ENCODE measurements at places on chromosomes 7 and 10. TPM values are rescaled to one million over a fixed set of nuclear protein-coding genes. Genes with fewer than 3 reads are reported as not detected.
A peak's percentile ranks its signal among the peaks of the same experiment; 100 is the strongest.

NEUROG3 gene
- total RNA-seq = not detected

CYP26C1 gene
- total RNA-seq = 1.1 TPM

PILRA gene
- total RNA-seq = 4.9 TPM

TFEC gene
- 0.32 TPM for total RNA-seq

NEBL gene
- total RNA-seq = 29.0 TPM

DLX6 gene
- total RNA-seq = 4.1 TPM

DNA sequence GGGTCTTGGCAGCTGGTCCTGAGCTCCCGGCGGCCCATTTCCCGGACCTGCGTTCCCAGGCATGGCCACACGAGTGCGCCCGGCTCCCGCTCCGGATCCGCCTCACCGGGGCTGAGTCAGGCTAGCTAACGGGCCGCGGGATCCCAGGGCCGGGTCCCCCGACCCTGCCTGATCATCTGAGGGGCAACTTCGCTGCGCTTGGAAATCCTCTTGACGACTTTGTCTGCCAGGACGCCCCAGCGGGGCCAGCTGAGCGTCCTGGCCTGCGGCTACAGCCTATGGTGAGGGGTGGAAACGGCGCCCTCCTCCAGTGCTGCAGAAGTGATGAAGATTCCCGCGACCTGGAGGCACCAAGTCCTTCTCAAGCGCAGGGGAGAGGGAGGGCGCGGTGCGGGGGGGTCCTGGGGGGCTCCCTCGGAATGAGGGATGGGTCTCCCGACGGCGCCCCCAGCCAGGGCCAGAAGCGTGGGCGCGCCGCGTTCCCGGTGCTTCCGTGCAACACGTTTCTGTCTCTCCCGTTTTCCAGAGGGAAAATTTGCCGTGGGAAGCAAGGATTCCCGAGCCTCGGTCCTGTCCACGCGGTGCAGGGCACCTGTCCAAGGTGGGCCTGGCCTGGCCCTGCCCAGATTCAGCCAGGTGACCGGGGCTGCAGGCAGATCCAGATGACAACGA lies 212.4 kb downstream of the CCSER2 start:
- H3K27me3 ChIP-seq = no peaks in the 10 kb centered on the region
- no peaks in the 10 kb centered on the region for H3K36me3 ChIP-seq
- H3K4me1 ChIP-seq = no peaks in the 10 kb centered on the region
- no peak overlapping the region for H3K27ac ChIP-seq

GRCh38 chr10:77864151-77864851 lies 62.3 kb downstream of the DLG5 start:
- peak overlapping the region; percentile 92 for H3K27ac ChIP-seq
- H3K36me3 ChIP-seq = peaks cover 3% of the 10 kb centered on the region
- peaks cover 10% of the 10 kb centered on the region for H3K4me1 ChIP-seq
- no peaks in the 10 kb centered on the region for H3K27me3 ChIP-seq

DNA sequence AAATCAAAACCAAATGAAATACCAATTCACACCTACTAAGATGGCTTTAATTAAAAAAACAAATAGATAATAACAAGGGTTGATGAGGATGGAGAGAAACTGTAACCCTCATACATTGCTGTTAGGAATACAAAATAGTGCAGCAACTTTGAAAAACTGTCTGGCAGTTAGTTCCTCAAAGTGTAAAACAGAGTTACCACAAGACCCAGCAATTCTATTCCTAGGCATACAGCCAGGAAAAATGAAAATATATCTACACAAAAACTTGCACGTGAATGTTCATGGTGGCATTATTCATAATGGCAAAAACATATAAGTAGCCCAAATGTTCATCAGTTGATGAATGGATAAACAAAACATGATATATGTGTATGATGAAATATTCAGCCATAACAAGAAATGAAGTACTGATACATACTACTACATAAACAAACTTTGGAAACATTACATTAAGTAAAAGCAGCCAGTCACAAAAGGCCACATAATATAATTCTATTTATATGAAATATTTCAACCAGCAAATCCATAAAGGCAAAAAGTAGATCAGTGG lies 83.5 kb downstream of the BRAF start:
- H3K4me3 ChIP-seq = no peak overlapping the region
- no peak overlapping the region for H3K27ac ChIP-seq
- no peak for DNase-seq
- H3K27me3 ChIP-seq = no peaks in the 10 kb centered on the region

- H3K4me3 ChIP-seq = no peak overlapping the region
- DNase-seq = no peak
- H3K4me1 ChIP-seq = no peaks in the 10 kb centered on the region
These were observed 143.9 kb downstream of the RAPGEF5 start for GRCh38 chr7:22213081-22213480.

DNA sequence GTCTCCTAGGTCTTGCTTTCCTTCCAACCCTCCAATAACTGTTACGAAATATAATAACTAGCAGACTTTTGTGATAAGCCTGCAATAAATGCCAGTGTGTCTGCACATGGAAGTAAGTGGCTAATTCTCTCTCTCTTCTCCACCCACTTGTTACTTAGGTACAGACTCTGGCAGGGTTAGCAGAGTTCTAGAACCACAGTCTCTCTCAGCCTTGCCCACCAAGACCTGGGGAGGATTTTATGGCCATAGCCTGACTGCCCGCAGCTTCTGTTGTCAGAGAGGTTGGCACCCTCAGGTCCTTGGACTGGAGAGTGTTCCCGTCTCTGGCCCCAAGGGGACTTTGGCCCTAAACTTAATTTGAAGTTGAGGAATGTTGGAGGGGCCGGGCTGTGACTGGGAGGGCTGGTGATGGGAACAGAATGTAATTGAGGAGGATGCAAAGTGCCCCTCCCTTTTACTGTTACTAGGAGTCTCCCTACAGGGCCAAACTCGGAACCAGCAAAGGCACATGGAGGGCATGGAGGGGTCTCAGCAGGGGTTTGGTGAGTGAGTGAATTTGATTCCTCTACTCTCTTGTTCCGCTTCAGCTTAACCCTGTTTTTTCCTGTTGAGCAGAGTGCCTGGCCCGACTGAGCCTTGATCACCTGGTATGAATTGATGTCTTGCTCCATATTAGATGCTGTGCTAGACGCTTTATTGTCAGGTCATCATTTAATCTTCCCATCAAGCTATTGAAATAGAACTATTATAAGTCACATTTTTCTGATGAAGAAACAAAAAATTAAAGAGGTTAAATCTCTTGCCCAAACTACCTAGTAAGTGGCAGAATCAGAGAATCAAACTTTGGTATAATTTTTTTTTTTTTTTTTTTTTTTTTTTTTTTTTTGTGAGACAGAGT lies 37.0 kb upstream of the LCOR start:
- no peak overlapping the region for H3K27ac ChIP-seq
- no peak for DNase-seq
- no peaks in the 10 kb centered on the region for H3K4me1 ChIP-seq
- no peaks in the 10 kb centered on the region for H3K36me3 ChIP-seq
- peaks cover 2% of the 10 kb centered on the region for H3K27me3 ChIP-seq

All from prostate gland (tissue), 2 donors.